H7 (cell line): ENCODE measurements at places on chromosomes 13 and 19. TPM values are rescaled to one million over a fixed set of nuclear protein-coding genes. Genes with fewer than 3 reads are reported as not detected.

DNA sequence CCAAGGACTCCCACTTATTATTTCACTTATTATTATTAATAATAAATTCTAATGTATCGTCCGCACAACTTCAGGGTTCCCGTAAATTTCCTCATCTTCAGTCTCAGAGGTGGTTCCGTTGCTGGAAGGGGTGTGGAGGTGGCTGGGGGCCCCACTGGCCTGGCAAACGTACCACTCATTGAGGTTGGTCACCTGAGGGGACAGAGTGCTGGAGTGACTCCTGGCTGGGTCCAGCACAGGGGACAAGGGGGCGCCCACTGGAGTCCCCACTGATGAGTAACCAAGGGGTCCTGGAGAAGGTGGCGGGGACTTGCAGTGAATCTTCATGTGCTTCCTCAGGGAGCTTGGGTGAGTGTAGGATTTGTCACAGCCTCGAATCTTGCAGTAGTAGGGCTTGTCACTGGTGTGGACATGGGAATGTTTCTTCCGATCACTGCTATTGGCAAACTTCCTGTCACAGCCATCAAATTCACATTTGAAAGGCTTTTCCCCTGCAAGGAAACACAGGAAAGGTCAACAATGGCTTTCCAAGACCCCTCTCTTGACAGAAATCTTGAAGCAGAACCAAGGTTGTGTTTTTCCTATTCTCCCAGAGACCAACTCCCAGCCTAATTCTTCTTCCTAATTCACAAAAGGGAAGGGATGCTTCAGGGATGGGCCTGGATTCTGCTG lies 6.1 kb downstream of the ZIC5 start:
- no peak for DNase-seq

The SWSAP1 gene
- total RNA-seq, result 3.0 and 3.3 TPM in 2 replicates

The CHAMP1 gene
- 14.3 and 17.2 TPM in 2 replicates for total RNA-seq

The ENOX1 gene
- 0.04 and 0.07 TPM in 2 replicates for total RNA-seq

DNA sequence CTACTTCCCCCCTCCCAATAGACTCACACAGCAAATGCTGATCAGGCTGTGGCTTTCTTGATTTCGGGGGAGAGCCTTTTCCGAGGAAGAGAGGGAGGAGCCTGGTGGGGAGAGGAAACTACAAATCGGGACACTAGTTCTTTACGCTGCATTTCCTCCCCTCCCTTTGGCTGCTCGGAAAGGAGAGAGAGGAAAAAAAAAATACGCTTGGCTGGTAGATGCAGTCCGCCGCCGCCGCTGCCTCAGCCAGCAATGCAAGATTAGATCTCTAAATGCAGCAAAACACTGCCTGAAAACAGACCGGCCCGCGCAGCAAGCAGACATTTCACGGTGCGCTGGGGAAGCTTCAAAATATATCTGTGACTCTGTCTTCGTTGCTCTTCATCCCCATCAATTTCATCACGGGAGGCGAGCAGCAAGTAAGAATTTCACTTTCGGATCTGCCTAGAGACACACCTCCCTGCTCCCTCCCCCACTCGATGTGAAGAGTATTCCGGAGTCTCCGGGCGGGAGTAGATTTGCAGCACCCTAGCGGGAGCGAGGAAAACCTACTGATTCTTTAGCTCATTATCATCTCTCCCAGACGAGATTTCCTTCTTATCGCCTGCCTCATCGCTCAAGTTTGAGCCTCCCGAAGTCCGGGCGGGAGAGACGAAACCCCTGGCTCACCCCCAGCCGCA lies at the start of gene PCDH17:
TSS of gene PCDH17 (plus strand) at position 149 of the 680 bp plus-strand sequence. CDS start 803 bp downstream, outside the sequence.
- DNase-seq, result peak; percentile 66

The ANGPTL4 gene
- total RNA-seq, result 13.2 and 17.1 TPM in 2 replicates

The PDE4C gene
- 0.52 and 1.4 TPM in 2 replicates for total RNA-seq

DNA sequence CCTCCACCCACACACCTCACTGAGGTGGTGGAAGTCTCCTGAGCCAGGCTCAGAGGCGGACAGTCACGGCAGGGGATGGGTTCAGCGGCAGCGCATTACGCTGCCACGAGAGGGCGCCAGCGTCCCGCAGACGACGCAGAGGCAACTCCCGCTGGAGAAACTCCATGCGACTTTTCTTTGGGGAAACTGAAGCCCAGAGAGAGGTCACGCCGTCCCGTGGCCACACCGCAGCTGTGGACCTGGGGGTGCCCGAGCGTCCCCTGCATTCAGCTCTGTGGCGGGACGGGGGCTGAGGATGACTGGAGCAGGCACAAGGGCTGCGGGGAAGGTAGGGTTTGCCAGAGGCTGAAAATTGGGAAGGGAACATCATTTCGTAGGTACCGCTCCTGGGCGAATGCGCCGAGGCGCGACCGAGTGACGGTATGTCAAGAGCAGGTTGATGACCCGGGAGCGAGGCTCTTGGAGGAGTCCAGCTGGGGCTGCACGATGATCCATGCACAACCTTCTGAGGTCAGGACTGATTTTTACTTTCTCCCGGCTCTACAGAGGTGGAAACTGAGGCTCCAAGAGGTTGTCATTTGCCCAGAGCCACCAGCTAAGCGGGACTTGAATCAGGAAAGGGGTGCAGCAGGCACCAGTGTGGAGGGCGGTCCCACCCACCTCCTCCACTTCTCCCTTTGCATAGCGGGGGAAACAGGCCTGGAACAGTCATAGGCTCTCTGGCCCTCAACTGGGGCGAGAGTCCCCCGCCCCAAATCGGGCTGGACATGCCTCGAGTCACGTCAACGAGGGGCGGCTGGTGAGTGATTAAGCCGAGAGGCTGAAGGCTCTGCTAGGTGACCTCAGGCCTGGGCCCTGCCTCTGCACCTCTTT lies 690 bp upstream of the ARRDC2 start:
- DNase-seq, result peak; percentile 96

The NLRP11 gene
- not detected in 2 replicates for total RNA-seq

The DKKL1 gene
- total RNA-seq, result 3.6 and 4.3 TPM in 2 replicates

DNA sequence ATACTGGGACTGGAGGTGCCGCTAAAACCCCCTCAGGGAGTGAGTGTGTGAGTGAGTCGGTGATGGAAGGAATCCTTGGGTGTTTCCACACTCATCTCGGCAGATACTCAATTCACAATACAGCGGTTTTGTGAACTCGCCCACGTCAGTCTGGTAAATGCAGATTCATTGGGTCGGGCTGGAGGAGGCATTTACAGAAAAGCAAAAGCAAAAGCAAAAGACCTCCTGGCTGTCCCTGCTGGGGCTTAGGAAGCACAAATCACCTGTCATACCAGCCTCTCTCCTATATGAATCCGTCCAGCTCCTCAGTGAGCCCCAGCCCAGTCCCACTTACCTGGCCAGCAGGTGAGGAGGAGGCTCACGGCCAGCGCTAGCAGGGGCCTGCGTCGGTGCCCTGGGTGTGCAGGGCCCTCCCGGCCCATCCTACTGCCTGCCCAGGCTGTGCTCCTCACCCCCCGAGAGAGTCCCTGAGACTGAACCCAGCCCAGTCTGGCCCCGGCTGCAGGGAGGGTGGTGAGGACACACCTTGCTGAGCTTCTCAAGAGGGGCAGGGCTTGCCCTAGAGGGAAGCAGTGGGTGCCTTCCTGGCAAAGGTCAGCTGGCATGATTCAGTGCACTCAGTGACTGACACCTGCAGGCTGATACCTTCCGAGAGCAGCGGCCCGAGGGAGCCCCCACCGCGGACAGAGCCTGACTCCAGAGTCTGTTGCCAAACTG lies at the start of gene MUC16:
TSS of gene MUC16 (minus strand) at position 475 of the 717 bp plus-strand sequence.
- DNase-seq, result peak; percentile 54

The C1QTNF9 gene
- total RNA-seq, result 0.10 TPM in 1 of 2 replicates, not detected in the other

DNA sequence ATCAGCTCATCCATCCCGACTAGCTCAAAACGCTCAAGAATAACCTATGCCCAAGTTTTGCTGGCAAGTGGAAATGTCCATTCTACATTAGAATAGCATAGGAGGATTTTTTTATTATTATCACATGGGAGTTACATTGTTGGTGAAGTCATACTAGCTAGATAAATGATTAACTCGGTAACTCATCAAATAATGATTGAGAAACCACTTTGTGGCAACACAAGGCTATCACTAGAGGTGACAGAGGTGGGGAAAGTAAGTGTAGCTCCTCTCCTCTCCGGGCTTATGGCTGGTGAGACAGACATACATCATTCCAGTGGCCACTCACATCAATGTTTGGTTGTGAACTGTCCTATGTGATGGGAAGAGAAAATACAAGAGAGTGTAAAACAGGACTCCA lies 161.6 kb downstream of the ZIC5 start:
- DNase-seq, result no peak
